ENCODE measurements at places on chromosomes 13 and 19. TPM values are rescaled to one million over a fixed set of nuclear protein-coding genes. Genes with fewer than 3 reads are reported as not detected.

GRCh38 chr19:38650172-38650775 lies 2.8 kb downstream of the ACTN4 start:
- no peak for DNase-seq

- DNase-seq: no peak
Observed at GRCh38 chr13:51924756-51925544, 63.2 kb downstream of the CCDC70 start.

DNA sequence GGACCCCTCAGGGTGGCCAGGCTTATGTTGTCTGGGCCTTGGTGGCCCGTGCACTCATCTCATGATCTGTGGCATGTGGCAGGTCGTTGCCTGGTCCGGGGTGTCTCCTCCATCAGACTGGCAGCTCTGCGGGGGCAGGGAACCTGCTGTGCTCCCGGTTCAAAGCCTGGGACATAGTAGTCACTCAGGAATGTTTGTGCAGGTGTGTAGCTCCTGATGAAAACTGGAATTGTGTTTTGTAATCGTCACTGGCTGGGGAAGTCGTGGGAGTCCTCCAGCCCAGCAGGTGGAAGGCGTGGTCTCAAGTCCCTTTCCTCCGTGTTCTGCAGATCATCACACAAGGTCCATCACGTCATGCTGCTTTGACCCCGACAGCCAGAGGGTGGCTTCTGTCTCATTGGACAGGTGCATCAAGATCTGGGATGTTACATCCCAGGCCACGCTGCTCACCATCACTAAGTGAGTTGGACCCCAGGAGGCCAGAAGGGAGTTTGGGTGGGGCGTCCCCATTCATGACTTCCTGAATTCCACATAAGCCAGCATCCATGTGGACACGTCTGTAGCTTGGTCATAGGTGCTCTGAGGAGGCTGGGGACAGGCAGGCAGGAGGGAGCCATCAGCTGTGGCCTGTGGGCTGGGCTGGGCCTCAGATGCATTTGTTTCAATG lies 19.1 kb downstream of the WDR88 start:
- no peak for DNase-seq

DNA sequence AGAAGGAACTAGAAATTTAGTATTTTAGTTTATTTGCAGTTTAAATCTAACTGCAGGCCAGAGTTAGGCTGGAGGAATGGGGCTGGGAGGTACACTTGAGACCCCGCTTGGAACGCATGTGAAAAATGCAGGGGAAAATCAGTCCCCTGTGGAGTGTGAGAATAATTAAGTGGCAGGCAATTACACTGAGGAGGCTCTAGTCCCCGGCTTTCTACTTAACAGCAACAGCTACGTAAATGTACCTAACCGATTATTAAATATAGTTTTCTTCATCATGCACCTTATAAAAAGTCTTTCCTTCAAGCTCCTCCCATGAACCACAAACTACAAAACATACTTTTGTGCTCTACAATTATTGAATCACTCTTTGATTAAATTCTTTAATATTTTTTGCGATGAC lies 804 bp downstream of the ZNF708 start:
- no peak for DNase-seq

The SIGLEC8 gene
- polyA plus RNA-seq: not detected

- no peak for DNase-seq
Observed at GRCh38 chr19:45122832-45123231, 29.9 kb downstream of the PPP1R37 start.

The ABCA7 gene
- 10.4 TPM for polyA plus RNA-seq

DNA sequence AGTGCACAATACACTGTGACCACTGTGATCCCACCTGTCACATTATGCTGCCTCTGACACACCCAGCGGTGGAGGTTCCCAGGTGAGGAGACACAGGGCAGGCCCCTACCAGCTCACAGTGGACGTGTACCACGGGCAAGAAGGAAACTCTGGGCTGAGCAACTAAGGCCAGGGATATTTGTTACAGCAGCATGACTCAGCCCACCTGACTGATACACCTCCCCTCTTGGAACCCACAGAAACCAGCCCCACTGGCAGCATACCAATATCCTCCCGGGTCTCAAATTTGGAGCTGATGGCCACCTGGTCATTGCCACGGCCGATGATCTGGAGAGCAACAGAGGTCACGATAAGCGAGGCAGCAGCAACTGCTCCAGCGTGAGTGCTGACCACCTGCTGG lies 14.9 kb downstream of the KLC3 start:
- no peak for DNase-seq

- no peak for DNase-seq
Observed at GRCh38 chr13:86946734-86947133, 724.4 kb upstream of the SLITRK5 start.

GRCh38 chr13:59747529-59747928 lies 416.2 kb downstream of the DIAPH3 start:
- no peak for DNase-seq

- DNase-seq: no peak
Observed at GRCh38 chr13:106699311-106699710, 131.4 kb upstream of the ARGLU1 start.

Data from H1 (cell line).